ENCODE measurements at places on chromosomes 11 and 22. TPM values are rescaled to one million over a fixed set of nuclear protein-coding genes. Genes with fewer than 3 reads are reported as not detected.

The RBMXL2 gene
- total RNA-seq: not detected

The SHISAL1 gene
- not detected for total RNA-seq

The CRYBB1 gene
- not detected for total RNA-seq

The PATE2 gene
- total RNA-seq: not detected

The MOV10L1 gene
- total RNA-seq: 0.54 TPM

The DBX1 gene
- not detected for total RNA-seq

The CDON gene
- 1.6 TPM for total RNA-seq

GRCh38 chr22:39690881-39691605 is 120.5 kb downstream of the CACNA1I start:
- DNase-seq: no peak

DNA sequence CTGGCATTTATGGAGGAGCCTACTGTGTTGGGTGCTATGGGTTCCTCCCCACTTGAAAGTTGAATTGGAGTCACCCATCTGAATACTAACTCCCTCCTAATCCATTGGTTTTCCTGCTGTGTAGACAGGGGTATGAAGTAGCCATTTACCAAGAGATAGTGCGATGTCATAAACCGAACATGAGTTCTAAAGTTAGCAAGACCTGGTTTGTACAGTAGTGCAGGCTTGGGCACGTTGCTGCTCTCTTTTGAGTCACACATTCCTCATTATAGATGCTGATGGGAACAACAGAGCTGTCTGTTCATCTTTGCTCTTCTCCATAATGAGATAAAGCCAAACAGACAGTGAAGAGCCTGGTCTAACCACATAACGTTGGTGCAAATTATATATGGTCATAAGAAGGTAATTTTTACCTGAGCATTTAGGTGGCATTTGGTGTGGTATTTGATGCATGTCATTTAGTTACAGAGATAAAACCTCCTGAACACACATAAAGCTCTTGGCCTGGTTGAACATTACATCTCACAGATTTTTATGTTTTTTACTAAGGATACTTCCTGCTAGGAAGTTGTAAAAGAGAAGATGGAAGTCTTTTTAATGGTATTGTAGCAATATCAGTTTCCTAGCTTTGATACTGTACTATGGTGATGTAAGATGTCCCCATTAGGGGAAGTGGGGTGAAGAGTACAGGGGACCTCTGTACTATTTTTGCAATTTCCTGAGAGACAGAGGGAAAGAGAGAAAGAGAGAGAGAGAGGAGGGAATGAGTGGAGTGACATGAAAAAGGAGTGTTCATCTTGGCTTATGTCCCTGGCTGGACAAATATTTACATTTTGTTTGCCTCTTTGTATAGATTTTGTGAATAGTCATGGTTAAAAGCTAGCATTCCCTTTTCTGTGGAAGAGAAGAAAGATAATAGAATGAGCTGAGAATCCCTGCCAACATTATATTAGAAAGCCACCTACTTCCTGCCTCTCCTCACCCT is 27.9 kb downstream of the GRAP2 start:
- DNase-seq: no peak

DNA sequence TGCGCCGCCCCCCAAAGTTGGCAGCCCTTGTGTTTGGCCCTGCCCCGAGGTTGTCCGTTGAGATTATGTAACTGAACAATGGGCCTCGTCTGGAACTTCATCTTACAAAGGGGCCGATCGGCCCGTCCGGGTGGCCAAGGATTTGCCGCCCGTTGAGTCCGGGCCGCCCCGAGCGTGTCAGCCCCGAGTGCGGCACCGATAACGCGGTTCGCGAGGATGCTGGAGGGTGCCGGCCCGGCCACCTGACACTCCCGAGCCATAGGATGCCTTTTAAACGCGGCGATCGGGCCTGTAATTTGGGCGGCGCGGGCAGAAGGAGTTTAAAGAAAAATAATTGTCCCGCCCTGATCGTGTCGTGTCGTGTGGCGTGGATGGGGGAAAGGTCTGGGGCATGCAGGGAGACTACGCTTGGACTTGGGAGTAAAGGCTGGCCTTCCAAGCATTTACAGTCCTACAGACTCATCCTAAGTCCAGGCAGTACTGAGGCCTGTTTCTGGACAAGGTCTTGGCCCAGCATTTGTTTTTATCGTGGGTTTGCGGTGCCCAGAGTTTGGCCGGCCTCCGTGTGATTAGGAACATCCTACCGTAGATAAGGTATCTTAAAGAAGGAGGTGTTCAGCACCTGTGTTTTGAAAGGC is 1.3 kb downstream of the WEE1 start:
- no peak for DNase-seq

DNA sequence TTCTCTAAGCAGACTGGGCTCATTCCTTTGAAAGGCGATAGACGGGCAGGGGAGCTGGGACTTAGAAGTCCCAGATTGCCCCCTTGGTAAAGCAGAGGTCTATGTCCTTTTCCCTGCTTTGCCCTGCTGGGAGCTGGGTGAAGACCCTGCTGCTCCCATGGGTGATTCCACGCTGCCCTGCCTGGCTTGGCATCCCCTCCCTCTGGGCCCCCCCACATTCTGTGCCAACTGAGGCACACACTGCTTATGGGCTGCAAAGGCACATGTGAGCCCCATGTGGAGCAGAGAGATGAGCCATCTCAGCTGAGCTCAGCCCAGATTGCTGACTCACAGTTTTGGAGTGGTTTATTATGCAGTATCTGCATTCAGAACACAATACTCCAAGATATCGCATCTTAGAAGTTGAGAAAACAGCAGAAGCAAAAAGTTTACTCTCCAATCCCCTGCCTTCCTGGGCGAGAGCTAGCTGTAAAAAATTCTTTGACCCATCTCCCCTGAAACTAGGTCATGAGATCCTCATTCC is 127.2 kb downstream of the ST3GAL4 start:
- DNase-seq: no peak

GRCh38 chr11:17554487-17554886 is 7.4 kb downstream of the OTOG start:
- DNase-seq: no peak

GRCh38 chr11:102799681-102800340 is 1.9 kb upstream of the MMP1 start:
- no peak for DNase-seq

DNA sequence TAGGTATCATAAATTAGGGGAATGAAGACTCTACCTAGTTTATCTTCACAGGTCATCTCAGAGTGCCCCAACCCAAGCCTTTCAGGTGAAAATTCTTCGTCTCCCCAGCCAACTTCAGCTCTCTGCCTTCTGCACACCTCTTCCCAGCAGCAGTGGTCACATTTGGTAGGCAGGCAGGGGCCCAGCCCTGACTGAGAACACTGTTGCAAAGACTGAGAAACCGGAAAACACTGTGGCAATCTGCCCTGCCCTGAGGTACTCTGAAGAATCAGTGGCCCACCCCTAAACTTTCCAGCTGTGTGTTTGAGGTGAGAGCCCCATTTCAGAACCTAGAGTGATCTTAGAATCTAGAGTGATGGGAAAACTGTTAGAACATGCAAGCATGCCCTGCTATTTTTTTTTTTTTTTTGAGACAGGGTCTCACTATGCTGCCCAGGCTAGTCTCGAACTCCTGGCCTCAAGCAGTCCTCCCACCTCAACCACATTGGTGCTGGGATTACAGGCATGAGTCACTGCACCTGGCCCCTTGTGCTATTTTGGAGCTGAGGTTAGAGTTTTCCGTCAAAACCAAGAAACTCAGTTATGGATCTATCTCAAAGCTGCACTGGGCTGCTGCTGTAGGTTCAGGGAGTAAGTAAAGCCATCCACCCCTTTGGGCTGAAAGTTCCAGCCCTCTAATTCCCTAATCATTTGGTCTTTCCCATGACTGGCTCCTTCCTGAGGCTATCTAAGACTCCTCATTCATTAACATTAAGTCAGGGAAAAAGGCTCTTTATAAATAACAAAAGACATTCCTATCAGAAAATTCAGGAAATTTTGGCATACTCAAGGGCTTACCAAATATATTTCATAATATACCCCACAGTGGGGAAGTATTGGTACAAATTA is 1.7 kb upstream of the LDHA start:
- no peak for DNase-seq

DNA sequence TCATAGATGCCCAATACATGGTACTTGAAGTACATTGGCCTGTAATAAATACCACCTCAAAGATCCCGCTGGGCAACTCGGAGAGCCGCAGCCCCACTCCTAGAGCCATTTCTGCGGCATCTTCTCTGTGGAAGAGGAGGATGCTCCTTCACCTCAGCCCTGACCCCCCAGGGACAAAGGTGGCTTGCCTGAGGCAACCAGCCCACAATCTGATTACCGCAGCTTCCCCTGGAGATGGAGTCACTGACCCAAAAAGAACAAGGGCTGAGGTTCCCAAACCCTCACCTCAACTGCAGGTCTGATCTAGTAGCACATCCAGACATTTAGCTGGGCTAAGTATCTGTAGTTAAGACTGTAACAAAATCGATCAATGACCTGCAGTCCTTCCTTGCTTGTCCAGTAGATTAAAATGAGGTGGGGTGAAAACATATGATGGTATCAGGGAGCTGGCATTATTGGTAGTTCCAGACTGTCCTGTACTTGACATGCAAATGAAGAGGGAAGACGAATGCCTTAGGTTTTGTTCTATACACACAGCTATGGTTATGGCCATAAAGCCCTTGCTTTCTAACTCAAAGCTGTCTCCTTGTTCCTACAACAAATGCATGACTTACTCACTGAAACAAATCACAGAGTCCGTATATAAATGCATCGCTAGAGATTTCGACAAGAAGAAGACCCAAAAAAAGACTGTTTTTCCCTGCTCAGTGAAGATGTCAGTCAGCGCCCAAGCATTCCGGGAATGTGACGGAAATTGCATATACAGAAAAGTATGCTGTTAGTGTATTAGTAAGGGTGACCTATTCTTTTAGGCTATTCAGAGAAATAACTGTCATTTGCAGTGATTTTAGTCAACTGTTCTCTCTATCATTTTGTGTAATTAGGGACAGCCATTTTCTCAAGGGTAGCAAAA is 33.7 kb downstream of the C11orf71 start:
- peak; percentile 85 for DNase-seq

- no peak for DNase-seq
Measured at GRCh38 chr11:77561257-77561656, 28.5 kb upstream of the AQP11 start.

GRCh38 chr11:12868315-12869073 is 140.6 kb upstream of the RASSF10 start:
- DNase-seq: peak; percentile 39

DNA sequence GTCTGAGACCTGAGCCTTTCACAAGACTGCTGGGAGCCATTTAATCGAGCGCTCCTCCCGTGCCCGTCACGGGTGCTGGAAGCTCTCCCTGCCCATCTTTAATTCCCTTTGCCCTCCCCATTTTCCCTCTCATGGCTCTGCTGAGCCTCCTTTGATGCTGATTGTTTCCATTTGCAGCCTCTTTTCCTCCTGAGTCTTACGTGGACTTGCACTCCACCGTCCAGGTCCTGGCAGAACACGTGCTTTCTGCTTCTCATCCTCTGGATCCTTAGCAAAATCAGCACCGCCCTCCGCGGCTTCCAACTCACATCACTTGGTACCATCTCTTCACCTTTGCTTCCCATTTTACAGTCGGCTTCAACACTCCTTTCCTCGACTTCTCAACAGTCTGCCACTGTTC is 7.3 kb downstream of the IFT27 start:
- no peak for DNase-seq

DNA sequence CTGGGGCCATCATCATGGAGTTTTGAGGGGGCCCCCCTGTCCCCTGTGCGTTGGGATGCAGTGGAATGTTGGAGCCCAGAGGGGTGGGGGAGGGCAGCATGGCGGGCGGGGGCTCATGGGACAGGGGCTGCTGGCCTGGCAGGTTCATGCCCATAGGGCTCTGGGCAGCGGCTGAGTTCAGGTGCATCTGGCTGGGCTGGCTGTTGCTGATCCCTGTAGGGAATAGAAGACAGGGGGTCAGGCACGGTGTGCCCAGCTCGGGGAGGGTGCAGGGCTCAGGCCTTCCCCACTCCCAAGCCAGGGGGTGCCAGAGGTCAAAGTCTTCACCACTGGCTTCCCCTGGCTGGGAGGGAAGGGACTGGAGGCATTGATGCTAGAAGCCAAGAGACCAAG is 15.6 kb downstream of the CXCR5 start:
- DNase-seq: no peak

DNA sequence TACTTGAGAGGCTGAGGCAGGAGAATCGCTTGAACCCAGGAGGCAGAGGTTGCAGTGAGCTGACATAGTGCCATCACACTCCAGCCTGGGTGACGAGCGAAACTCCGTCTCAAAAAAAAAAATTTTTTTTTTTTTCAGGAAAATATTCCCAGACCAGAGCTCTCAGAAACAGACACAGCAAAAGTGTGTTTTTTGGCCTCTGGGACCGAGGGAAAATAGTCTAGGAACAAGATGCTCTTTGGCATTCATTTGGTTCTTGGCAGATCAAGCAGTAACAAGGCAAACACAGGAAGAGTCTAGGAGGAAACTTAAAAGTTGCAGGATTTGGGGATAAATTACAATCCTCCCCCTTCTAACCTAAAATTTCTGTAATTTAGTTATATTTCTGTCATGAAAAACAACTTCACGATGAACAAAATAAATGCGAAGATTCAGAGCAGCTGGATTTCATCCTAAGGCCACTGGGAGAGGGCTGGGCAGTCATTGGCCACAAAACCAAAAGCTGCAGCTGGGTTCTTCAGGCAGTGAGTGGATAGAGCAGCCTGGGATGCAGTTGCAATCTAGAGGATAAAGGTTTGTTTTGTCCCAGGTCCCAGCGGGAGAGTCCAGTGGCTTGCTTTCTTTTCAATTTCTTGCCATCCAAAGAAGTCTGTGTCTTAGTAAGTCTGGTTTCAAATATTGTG is 19.7 kb downstream of the ATG16L2 start:
- no peak for DNase-seq

- DNase-seq: no peak
Measured at GRCh38 chr11:112734207-112734606, 227.0 kb upstream of the NCAM1 start.

- DNase-seq: peak; percentile 69
Measured at GRCh38 chr22:37330200-37331033, 48.1 kb downstream of the CYTH4 start.

All from HFFc6 (cell line).